ENCODE measurements at places on chromosomes 4 and X.
A peak's percentile ranks its signal among the peaks of the same experiment; 100 is the strongest.

DNA sequence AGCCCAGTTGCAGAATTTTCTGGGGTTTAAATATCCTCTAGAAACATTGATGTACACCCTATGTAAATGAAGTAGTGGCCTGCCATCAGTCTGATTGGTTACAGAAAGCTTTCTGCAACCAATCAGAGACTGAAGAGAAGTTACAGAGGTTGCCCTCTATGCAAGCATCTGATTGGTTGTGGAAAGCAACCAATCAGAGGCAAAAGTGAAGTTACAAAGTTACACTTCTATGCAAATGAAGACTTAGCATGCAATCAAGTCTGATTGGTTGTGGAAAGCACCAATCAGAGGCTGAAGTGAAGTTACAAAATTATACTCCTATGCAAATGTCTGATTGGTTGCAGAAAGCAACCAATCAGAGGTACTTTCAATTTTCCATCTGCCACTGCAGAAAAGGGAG lies 51.9 kb upstream of the USP9X start:
- no peak for DNase-seq

DNA sequence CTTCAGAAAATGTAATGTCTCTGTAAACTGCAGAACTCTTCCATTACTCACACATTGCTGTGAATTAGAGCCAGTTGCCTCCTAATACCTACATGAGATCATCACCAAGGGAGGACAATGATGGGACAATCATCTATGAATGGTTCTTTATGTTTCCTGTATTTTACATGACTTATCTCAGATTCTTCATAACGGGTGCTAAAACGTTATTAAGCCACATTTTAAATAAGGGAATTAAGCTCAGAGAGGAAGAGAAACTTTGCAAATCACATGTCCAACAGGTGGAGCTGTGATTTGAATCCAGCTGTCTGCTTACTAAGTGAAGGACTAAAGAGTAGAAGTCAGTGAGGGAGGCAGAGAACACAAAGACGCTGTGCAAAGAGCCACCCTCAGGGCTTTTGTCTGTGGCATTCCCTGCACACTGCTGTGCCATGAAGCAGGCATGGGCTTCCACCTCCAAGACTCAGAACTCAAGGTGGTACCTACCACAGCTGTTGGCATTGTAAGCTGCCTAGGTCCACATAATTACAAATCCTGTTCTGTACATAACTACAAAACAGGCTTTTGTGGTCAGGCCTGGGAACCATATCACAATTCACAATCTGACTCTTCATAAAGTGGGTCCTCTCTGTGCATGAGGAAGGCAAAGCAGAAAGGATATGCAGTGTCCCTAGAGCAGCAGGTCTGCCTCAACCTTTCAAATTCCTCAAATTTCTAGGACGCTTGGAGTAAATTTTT lies 12.8 kb downstream of the TBC1D9 start:
- DNase-seq, result peak; percentile 39

DNA sequence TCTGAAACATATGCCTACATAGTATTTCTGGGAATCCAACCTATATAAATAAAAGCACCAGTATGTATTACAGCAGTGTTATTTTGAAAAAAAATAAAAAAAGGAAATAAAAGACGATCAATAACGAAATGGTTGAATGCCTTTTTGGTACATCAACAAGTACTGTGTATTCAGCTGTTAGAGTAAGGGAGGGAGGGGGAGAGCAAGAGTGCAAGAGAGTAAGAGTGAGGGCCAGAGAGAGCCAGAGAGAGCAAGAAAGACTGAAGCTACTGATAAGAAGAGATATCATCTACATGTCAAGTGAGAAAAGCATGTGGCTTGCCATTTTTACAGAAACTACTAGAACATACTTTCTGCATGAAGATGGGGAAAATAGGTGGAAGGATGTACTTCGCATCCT lies 1.8 kb downstream of the SPIN4 start:
- no peak for DNase-seq

GRCh38 chr4:1200425-1201035 lies 28.1 kb upstream of the SPON2 start:
- no peak for DNase-seq

DNA sequence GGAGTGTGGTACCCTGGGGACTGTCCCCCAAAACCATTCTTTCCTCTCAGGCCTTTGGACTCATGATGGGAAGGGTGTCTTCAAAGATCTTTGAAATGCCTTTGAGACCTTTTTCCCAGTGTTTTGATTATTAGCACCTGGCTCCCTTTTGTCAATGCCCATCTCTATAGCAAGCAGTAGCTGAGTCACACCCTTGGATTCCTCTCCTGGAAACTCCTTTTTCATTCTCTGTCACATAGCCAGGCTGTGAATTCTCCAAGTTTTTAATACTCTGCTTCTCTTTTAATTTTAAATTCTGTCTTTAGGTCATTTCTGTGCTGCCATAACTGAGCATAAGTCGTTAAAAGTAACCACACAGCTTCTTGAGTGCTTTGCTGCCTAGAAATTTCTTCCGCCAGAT lies 29.7 kb downstream of the IL21 start:
- DNase-seq, result no peak

DNA sequence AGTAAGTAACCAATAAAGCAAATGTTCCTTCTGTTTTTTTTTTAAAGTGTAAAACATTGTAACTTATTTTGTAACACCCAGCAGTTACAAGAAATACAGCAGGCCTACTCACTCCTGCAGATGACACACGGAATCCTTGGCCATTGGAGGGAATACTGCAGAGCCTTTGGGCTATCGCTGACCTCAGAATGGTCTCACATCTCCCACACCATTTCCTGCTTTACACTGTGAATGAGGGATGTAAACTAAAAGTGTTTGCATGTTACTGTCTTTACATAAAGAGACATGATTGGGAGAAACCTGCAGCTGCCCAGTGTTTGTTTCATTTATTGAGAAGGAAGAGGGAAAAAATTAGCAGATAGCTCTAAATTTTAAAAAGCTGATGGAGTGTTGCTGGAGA lies 64.1 kb downstream of the USP46 start:
- DNase-seq, result no peak

- no peak for DNase-seq
These were observed 26.7 kb upstream of the SMIM10L2A start for GRCh38 chrX:135395064-135395463.

Data from GM10248 (cell line).